Naive thymus-derived CD4-positive, alpha-beta T cell (primary cell): ENCODE measurements at places on chromosomes 12 and 14. TPM values are rescaled to one million over a fixed set of nuclear protein-coding genes. Genes with fewer than 3 reads are reported as not detected.

DNA sequence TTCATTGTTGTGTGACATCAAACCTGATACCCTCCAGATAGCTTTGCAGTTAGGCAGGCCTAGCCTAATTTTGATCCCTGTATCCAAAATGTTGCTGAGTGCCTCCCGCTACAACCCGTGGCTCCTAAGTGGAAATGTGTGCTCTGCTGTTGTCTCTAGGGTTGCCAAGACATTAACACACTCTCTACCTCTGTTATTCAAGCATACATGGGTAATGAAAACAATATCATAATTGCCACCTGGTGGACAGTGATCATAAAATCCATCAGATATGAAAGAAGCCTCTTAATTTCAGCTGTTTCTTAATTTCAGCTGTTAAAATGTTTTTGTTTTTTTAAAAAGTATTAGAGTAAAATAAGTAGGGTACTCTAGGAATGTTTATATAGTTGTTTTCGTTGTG is 93.5 kb downstream of the PLEKHA5 start:
- no peak for DNase-seq

DNA sequence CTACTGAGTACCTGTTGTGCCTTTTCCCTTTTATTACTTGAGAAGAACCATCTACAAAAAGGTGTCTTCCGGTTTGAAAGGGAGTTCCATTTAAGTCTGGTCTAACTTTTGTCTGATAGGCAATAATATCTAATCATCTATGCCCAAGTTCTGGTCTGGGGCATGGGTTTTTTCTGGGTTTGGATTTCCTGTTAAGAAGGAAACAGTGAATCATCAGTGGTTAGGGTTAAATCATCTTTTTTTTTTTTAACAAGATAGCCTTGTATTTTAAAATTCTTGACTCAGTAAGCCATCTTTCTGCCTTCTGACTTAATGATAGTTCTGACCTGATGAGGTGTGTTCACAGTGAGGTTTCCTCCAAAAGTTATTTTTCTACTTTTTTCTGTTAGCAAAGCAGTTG is 29.3 kb upstream of the CPNE8 start:
- no peak for DNase-seq

DNA sequence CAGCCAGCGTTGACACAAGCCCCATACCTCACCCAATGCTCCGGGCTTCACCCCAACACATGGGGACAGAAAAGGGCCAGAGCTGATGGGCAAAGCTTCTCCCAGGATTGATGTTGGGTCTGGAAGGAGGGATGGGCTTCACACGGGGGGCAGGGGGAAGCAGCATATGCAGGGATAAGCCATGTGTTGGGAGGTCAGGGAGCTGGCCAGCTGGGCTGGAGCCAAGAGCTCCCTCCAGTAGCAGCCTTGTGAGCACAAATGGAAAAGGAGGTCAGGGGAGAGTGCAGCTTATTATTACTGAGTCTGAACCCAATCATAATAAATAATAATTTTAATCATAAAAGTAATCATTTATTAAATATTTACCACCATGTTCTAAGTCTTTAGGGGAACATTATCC is 9.3 kb downstream of the PLEKHD1 start:
- no peak for DNase-seq

- no peak for DNase-seq
These were observed at the start of gene FAM181A for GRCh38 chr14:93926873-93927799. Gene FAM181A (plus strand): TSS chr14:93927344. CDS start chr14:93928286, 942 bp downstream.

DNA sequence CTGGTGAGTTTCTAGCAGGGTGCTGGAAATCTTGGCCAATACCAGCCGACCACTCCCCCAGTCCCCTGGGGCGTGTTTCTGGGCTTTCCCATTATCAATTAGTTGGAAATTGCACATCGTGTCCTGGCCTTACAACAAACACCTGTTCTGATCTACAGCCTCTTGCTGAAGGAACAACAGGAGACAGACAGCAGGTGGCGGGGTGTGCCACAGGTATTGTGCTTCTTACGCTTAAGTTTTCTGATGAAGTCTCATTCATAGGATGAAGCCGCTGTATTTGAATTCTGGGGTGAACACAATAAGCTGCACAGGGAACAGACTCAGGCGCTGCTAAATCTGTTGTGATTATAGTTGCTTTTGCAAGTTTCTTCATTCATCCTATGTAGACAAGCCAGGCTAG is 703 bp downstream of the HIGD1C start:
- no peak for DNase-seq

GRCh38 chr12:5003025-5003666 is 40.5 kb upstream of the KCNA5 start:
- no peak for DNase-seq

DNA sequence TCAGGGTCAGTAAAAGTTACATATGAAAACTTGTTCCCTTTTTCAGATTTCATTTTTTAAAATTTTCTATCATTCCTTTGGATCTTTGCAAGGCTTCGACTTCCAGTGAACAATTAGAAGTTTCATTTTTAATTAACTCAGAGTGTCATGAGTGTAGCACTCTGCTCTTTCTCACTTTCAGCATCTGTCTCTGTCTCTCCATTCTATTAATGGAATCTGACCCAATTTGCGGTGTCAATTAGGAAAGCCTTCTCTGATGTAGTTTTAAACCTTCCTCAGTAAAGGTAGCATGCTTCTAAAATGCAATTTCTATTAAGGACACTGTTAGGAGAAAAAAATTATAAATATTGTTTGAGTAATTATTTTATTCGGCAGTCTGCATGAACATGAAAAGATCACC is 68.3 kb downstream of the SLC38A1 start:
- DNase-seq, result no peak

GRCh38 chr12:123807670-123808069 is 45.6 kb downstream of the DNAH10 start:
- DNase-seq, result no peak

DNA sequence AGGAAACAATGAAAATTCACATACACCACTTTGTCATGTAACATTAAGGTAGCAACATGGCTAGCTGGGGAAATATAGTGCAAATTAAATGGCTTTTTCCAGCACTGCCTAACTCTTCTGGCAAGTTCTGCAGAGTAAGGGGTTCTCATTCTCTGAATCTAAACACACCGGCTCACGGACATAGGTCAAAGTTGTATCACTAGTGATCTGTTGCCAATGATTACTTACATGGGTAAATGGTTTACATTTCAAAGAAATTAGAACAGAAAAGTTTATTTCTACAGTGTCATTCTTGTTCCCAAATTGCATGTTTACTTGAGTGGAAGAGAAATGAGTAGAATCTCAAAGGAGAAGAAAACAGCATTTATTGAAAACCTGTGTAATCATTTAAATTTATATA is 381.9 kb downstream of the PRKD1 start:
- no peak for DNase-seq

GRCh38 chr12:3511760-3512159 is 20.8 kb downstream of the PRMT8 start:
- no peak for DNase-seq

DNA sequence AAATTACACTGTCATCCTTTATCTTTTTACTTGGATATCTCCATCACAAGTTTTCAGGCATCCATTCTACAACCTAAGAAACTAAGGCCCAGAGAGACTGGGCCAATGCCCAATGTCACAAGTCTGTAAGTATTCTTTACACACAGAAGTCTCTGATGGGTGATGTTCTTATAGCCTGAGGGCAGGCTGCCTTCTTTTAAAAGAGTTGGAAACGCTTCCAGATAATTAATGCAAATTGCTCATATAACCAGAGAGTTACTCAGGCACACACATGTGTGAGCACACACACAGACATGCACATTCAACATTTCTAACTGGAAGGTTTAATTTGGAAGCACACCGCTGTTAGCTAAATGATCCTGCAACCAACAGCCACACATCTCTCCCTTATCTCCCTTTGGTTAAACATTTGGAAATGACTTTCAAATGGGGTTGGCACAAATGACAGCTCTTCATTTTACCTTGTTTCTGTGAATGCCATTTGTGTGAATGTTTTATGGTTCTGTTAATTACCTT is 160.8 kb upstream of the TMPO start:
- DNase-seq, result no peak

DNA sequence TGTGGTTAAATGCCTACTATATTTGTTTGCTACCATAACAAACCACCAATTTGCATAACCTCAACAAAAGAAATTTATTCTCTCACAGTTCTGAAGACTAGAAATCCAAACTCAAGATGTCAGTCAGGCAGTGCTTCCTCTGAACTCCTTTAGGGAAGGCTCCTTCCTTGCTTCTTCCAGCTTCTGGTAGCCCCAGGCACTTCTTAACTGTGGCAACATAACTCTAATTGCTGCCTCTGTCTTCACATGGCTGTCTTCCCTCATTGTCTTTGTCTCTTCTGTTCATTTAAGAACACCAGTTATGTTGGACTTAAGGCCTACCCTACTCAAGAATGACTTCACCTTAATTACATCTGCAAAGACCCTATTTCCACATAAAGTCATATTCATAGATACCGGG is 206.9 kb downstream of the SYT1 start:
- no peak for DNase-seq

The PDZRN4 gene
- total RNA-seq, result not detected

The CSRP2 gene
- not detected for total RNA-seq

The SLC39A5 gene
- not detected for total RNA-seq

The TAS2R42 gene
- not detected for total RNA-seq

The TCL1B gene
- not detected for total RNA-seq

The OR6C2 gene
- total RNA-seq, result not detected

The C14orf39 gene
- total RNA-seq, result not detected in 2 replicates
